Type B pancreatic cell (in vitro differentiated cells): ENCODE measurements at places on chromosomes 16 and 17.

DNA sequence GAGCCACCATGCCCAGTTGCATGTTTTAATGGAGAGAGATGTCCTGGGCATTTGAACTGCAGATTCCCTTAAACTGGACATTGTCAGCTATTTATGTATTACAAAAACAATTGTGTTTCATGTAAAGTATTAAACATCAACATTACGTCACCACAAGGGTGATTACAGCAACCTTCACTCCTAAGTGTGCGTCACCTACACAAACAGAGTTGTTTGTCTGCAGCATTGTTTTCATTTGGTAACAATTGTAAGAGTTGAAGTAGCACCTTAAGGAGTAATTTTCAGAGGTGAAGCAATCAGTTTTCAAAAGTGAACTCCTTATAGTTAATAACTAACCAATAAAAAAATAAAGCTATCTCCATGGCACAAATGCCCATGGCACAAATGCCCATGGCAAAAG is 271.4 kb downstream of the IRX3 start:
- no peak for DNase-seq

- DNase-seq, result no peak
These were observed 26.6 kb downstream of the GSE1 start for GRCh38 chr16:85639529-85640253.

GRCh38 chr16:27644165-27644564 is 94.2 kb downstream of the KATNIP start:
- no peak for DNase-seq

DNA sequence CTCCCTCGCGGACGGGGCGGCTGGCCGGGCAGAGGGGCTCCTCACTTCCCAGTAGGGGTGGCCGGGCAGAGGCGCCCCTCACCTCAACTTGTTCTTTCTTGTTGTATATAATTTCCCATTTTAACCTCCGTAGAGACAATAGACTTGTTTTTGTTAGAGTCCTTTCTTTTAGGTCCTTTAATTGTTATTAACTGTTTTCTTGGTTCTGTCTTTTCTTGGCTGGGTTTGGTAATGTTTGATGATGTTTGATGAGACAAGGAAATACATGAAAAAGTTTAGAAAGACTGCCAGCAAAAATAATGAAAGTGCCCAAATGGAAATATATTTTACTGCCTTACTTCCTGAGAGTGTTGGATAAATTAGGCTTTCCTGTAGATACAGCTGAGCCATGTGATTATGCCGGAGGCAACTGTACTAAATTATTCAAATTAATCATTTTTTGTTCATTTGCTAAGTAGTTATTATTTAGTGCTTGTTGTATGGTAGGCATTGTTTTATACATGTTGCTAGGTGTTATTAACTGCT is 30.9 kb downstream of the PRPSAP2 start:
- DNase-seq, result no peak

GRCh38 chr16:2979669-2980226 is 498 bp downstream of the PKMYT1 start:
- no peak for DNase-seq

GRCh38 chr17:6377906-6378305 is 57.0 kb downstream of the AIPL1 start:
- no peak for DNase-seq

- no peak for DNase-seq
These were observed 196.7 kb upstream of the GSE1 start for GRCh38 chr16:85416228-85417109.

DNA sequence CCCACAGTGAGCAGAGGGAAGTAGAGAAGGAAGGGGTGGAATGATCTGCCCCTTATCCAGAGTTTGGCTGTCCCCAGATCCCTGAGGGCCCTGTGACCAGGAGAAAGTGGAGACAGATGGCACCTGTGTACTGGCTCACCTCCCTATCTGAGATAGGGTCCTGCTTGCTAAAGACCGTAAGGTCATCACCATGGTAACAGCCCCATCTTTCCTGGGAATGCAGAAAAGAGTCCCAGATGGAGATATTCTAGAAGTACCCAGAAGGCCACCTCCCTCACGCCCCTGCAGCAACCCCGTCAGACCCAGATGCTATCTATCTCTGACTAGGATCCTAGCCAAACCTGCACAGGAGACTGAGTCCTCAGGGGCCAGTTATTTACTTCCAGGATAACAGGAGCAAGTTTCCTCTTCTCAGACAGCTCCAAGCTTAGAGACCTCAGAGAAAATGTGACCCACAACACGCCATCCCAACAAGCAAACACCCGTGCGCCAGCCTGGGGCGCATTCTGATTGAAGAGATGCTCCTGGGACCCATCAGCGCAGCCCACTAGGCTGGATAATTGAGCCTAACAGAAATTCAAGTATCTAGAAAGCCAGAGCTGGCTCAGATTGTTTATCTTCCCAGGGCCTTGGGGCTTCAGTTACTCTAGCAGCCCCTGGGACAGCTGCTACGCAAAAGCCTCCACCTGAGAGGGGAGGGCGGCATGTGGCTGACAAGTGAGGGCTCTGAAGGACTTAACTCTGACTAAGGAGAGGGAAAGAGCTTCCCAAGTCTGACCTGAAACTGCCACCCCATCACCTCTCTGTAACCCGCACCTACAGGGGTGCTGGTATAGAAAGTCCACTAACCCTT is 1.9 kb downstream of the ORMDL3 start:
- no peak for DNase-seq

DNA sequence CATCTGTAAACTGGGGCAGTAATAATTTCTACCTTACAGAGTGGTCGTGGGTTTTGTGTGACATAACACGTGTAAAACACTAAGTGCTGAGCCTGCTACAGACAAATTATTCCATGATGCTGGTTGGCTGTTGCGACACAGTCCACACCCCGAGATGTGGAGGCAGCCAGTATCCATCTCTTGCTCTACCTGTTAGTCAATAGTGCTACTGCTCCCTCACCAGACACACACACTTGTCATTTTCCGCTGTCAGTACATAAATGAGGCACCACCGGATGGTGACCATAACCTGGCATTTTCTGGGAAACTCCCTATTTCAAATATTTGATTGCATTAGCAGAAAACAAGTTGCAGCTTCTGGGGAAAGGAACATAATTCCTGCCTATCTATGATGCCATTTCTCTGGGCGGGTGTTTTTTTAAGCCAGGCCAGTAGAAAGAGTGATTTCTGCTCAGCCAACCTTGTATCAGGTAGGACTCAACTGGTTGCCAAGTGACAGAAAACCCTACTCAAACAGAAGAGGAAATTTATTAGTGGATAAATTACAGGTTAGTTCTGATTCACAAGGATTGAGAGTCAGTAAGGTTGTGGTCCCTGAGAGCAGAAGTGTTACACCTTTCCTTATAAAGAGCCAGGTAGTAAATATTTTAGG is 24.1 kb downstream of the DNAJA2 start:
- DNase-seq, result no peak

DNA sequence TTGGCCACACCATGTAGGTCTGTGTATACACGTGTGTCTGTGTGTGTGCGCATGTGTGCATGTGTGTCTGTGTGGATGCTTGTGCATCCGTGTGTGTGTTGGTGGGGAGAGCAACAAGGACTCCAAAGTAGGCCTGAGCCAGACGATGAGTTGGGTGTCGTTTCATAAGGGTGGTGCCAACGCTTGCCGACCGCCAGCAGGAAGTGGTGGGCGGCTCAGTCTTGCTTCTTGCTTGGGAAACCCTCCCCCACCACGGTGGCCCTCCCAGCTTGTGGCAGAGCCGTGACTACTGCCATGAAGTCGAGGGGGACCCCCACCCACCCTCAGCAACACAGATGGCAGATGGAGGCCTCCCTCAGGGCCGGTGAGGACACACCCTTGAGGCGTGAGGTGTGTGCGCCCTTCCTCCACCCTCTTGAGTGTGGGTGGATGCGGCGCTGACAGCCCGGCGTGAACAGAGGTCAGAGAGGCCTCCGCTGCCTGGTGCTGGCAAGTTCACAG is 17.5 kb downstream of the SBK1 start:
- DNase-seq, result no peak

GRCh38 chr17:1976000-1976682 is 49.0 kb downstream of the RTN4RL1 start:
- no peak for DNase-seq
